ENCODE measurements at places on chromosomes 11 and 22. TPM values are rescaled to one million over a fixed set of nuclear protein-coding genes. Genes with fewer than 3 reads are reported as not detected.

GRCh38 chr22:40975366-40975765 is 24.2 kb downstream of the RBX1 start:
- H3K4me3 ChIP-seq, result no peak overlapping the region
- H3K27me3 ChIP-seq, result no peaks in the 10 kb centered on the region
- DNase-seq, result no peak
- peaks cover 28% of the 10 kb centered on the region for H3K36me3 ChIP-seq

- no peak for DNase-seq
- H3K4me1 ChIP-seq, result no peaks in the 10 kb centered on the region
- H3K4me3 ChIP-seq, result no peak overlapping the region
- H3K36me3 ChIP-seq, result no peaks in the 10 kb centered on the region
Measured at GRCh38 chr11:119592642-119593041, 136.4 kb downstream of the NECTIN1 start.

Gene SHANK2
- total RNA-seq, result 0.14 TPM

Gene CD3G
- 227 TPM for total RNA-seq

- DNase-seq, result no peak
- no peak overlapping the region for H3K27ac ChIP-seq
- no peaks in the 10 kb centered on the region for H3K4me1 ChIP-seq
- no peaks in the 10 kb centered on the region for H3K36me3 ChIP-seq
- no peaks in the 10 kb centered on the region for H3K27me3 ChIP-seq
Measured at GRCh38 chr11:15935373-15935772, 421.0 kb downstream of the SOX6 start.

Gene TSSK2
- not detected for total RNA-seq

GRCh38 chr11:47842749-47843148 is 5.4 kb downstream of the NUP160 start:
- no peak overlapping the region for H3K4me3 ChIP-seq
- no peak for DNase-seq
- H3K27me3 ChIP-seq, result no peaks in the 10 kb centered on the region
- peaks cover 12% of the 10 kb centered on the region for H3K4me1 ChIP-seq

- no peak overlapping the region for H3K27ac ChIP-seq
- no peaks in the 10 kb centered on the region for H3K36me3 ChIP-seq
- H3K4me3 ChIP-seq, result no peak overlapping the region
- H3K27me3 ChIP-seq, result no peaks in the 10 kb centered on the region
- no peaks in the 10 kb centered on the region for H3K4me1 ChIP-seq
Measured at GRCh38 chr11:25037431-25037830, 540.6 kb downstream of the LUZP2 start.

- H3K27ac ChIP-seq, result no peak overlapping the region
- no peak overlapping the region for H3K4me3 ChIP-seq
- no peaks in the 10 kb centered on the region for H3K36me3 ChIP-seq
- H3K4me1 ChIP-seq, result no peaks in the 10 kb centered on the region
Measured at GRCh38 chr22:28505416-28506149, 174.1 kb downstream of the TTC28 start.

DNA sequence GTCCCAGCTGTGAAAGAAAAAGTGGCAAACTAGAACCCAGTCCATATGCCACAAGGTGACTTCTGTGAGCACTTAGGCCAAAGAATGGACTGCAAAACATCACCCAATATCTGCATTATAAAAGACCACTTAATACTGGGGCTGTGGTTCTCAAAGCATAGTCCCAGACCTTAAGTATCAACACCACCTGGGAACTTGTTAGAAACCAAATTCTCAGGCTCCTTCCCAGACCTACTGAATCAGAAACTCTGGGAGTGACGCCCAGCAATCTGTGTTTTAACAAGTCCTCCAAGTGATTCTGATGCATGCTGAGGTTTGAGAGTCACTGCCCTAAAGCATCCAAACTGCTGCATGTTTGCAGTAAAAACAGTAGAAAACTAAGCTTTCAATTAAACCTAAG is 81.3 kb downstream of the SERGEF start:
- H3K4me3 ChIP-seq, result no peak overlapping the region
- H3K27me3 ChIP-seq, result no peaks in the 10 kb centered on the region
- H3K27ac ChIP-seq, result no peak overlapping the region
- no peaks in the 10 kb centered on the region for H3K36me3 ChIP-seq
- no peak for DNase-seq

Gene IFITM10
- 0.14 TPM for total RNA-seq

- no peak overlapping the region for H3K4me3 ChIP-seq
- H3K36me3 ChIP-seq, result no peaks in the 10 kb centered on the region
- no peaks in the 10 kb centered on the region for H3K27me3 ChIP-seq
- no peak overlapping the region for H3K27ac ChIP-seq
Measured at GRCh38 chr11:69943066-69943465, 123.8 kb upstream of the FGF3 start.

- DNase-seq, result no peak
Measured at GRCh38 chr11:123086305-123086704, 24.4 kb upstream of the HSPA8 start.

- H3K4me1 ChIP-seq, result peaks cover 17% of the 10 kb centered on the region
- H3K36me3 ChIP-seq, result no peaks in the 10 kb centered on the region
- no peak overlapping the region for H3K4me3 ChIP-seq
- no peak overlapping the region for H3K27ac ChIP-seq
- peaks cover under 1% of the 10 kb centered on the region for H3K27me3 ChIP-seq
Measured at GRCh38 chr11:69536406-69536805, 54.9 kb downstream of the LINC01488 start.
